CD4-positive, alpha-beta T cell treated with Interferon alpha-2 for 1 hour (primary cell): ENCODE measurements at places on chromosomes 7 and 10.

- DNase-seq: no peak
Measured at GRCh38 chr10:75708060-75708459, 276.6 kb downstream of the LRMDA start.

DNA sequence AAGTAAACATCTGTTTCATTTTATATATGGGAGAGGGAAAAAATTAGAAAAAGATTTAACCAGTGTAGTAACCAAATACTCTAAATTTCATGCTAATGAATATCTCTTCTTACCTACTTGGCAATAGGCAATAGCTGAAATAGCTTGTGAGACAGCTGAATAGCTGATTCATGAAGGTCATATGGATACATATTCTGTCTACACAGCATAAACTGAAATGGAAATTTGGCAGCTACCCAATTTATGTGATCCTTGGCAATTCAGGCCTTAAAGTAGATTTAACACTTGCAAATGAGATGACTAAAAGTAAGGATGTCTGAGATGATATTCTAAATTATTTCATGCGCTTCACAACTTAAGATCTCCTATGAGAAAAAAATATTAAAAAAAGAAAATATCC, 261.2 kb upstream of the SEMA3A start:
- DNase-seq: no peak

DNA sequence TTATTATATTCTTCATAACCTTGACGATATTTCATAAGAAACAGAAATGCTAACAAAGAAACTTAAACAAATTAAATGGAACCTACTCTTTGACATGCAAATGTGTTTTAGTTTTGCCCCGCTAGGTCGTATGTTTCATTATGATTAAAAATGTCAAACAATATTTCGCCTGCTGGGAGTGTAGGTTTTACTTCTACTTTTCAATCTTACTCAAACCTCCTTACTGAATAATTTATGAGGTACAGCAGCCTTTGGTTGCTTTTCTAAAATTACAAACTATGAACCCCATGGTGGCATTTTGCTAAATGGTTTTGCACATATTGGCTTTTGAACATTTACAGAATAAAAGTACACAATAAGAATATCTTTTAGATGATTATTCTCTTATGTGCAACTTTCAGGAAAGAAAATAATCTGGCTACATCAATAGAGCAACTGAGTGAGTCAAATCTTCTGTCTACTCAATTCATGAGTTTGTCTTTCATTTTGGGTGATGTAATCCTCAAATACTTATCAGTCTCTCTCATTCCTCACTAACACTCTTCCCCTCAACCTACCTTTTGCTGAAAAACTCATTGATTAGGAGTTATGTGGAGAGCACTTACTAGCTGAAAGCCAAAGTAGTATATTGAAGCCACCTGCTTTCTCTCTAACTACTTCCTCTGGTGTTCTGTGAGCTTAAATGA, 1226.4 kb downstream of the XPNPEP1 start:
- no peak for DNase-seq

DNA sequence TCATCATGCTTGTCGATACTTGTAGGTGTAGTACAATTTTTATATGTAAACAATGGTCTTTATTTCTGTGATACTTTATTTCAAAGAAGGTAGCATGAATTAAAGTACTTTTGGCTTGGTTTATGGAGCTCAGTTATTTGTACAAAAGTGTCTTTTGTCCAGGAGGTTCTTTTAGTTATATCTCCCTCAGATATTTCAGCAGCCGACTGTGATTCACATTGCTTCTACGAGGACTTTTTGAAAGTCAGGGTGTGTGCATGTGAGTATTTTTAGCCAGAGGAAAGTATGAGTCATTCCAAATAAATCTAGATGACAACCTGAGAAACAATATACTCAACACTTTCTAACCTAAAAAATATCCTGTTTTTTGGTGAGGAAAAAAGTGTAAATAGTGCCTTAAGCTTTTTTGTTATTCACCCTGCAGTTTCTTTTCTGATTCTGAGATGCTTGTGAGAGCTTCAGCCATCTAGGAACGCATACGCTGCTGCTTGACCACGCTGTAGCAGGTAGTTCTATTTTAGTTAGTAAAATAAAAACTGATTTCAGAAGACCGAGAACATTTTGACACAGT, 595 bp upstream of the SUN1 start:
- peak; percentile 44 for DNase-seq

DNA sequence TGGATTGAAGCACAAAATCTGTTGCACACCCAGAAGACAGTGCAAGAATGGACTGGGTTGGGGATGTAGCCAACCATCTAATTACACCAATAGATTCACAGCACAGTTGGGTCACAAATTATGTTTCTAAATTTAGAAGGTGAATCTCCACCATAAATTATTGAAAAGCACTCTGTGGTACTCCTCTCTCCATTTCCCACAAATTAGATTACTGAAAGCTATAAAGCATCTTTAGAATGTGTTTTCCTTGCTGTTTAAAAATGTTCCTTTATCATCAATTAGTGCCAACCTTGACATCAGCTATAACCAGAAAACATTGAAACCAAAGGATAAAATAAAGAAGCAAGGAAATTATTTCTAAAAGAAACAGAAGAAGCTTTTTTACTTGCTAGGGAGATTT, 39.9 kb upstream of the HDAC9 start:
- DNase-seq: no peak

GRCh38 chr10:48667960-48668590, 16.6 kb upstream of the WDFY4 start:
- DNase-seq: peak; percentile 73

- DNase-seq: no peak
Measured at GRCh38 chr10:102409604-102410428, 8.8 kb downstream of the PSD start.

GRCh38 chr10:6607182-6607581, 27.1 kb upstream of the PRKCQ start:
- DNase-seq: peak; percentile 46

- DNase-seq: no peak
Measured at GRCh38 chr10:103932971-103933370, 15.0 kb upstream of the STN1 start.

GRCh38 chr10:48659790-48660189, 24.9 kb upstream of the WDFY4 start:
- no peak for DNase-seq

DNA sequence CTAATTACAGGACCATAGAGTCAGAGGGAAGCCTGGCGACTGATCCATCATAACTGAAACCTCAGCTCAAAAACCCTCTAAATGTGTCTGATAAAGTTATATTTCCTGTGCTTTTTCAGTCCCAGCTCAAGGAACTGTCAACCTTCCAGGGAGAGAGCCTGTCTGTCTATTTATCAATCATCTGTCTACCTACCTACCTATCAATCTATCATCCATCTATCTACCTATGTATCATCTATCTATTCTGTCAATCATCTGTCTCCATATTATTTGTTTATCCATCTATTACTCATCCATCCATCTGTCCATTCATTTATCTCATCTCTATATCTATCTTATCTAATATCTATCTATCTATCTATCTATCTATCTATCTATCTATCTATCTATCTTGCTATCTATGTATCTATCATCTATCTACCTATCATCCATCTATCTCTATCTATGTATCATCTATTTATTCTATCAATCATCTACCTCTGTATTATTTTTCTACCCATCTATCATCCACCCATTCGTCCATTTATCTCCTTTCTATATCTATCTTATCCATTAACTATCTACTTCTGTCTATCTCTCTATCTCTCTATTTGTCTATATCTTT, 161.4 kb downstream of the PRKCQ start:
- no peak for DNase-seq

- no peak for DNase-seq
Measured at GRCh38 chr10:76353237-76353851, 921.9 kb downstream of the LRMDA start.

- no peak for DNase-seq
Measured at GRCh38 chr10:49738616-49739360, 23.3 kb downstream of the OGDHL start.
